ENCODE measurements at places on chromosomes 7 and 10. TPM values are rescaled to one million over a fixed set of nuclear protein-coding genes. Genes with fewer than 3 reads are reported as not detected.

Gene LARP4B
- total RNA-seq, result 99.7 TPM

- no peak overlapping the region for H3K27ac ChIP-seq
- no peak overlapping the region for H3K4me3 ChIP-seq
- no peaks in the 10 kb centered on the region for H3K4me1 ChIP-seq
- H3K27me3 ChIP-seq, result no peaks in the 10 kb centered on the region
- no peaks in the 10 kb centered on the region for H3K36me3 ChIP-seq
- DNase-seq, result no peak
These were observed 73.2 kb upstream of the GPR158 start for GRCh38 chr10:25101461-25102146.

DNA sequence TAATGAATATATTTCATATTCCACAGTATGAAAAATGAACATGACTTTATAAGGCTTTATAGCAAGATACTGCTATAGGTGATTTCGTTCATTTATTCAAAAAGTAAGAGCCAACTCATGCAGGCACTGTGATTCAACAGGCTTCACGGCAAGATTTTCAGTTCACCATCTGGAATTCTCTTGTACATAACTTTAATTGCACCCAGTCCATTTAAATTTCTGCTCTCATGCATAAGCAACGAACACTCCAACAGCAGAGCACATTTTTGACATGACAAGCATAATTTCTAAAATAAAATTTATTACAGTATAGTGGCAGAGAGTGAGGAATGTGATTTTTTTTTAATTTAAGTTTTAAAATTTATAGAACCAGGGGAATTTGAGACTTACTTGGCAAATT lies 436.1 kb downstream of the PHTF2 start:
- H3K27ac ChIP-seq, result no peak overlapping the region
- no peak for DNase-seq
- H3K4me1 ChIP-seq, result no peaks in the 10 kb centered on the region
- H3K4me3 ChIP-seq, result no peak overlapping the region
- no peaks in the 10 kb centered on the region for H3K36me3 ChIP-seq

- H3K4me3 ChIP-seq, result no peak overlapping the region
- H3K27ac ChIP-seq, result no peak overlapping the region
- no peaks in the 10 kb centered on the region for H3K27me3 ChIP-seq
These were observed 42.3 kb downstream of the ATAD1 start for GRCh38 chr10:87775766-87776165.

GRCh38 chr7:151215396-151215795 lies 5.1 kb upstream of the H2BK1 start:
- no peaks in the 10 kb centered on the region for H3K27me3 ChIP-seq
- H3K4me3 ChIP-seq, result no peak overlapping the region
- H3K27ac ChIP-seq, result no peak overlapping the region

All from CD4-positive, alpha-beta memory T cell (primary cell).